ENCODE measurements at places on chromosomes 3 and 15.
A peak's percentile ranks its signal among the peaks of the same experiment; 100 is the strongest.

- DNase-seq, result no peak
These were observed 500.1 kb downstream of the OCA2 start for GRCh38 chr15:27599034-27599433.

DNA sequence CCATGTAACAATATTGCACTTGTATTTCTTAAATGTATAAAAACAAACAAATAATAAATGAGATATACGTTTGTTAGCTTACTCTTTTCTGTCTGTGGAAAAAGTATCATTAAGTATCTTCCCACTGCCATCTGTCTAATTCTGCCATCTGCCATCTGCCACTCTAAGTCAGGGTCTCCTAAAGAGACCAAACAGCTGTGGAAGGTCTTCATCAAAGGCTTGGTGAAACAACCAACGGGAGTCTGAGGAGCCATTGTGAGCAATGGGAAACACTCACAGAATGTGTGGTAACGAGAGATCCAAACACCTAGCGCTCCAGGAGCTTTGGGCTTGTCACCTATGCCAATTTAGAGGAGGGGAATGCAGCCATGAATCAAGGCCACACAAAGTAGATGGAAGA lies 28.7 kb upstream of the PFN2 start:
- peak; percentile 80 for DNase-seq

GRCh38 chr3:132032959-132033358 lies 1.9 kb downstream of the CPNE4 start:
- no peak for DNase-seq

DNA sequence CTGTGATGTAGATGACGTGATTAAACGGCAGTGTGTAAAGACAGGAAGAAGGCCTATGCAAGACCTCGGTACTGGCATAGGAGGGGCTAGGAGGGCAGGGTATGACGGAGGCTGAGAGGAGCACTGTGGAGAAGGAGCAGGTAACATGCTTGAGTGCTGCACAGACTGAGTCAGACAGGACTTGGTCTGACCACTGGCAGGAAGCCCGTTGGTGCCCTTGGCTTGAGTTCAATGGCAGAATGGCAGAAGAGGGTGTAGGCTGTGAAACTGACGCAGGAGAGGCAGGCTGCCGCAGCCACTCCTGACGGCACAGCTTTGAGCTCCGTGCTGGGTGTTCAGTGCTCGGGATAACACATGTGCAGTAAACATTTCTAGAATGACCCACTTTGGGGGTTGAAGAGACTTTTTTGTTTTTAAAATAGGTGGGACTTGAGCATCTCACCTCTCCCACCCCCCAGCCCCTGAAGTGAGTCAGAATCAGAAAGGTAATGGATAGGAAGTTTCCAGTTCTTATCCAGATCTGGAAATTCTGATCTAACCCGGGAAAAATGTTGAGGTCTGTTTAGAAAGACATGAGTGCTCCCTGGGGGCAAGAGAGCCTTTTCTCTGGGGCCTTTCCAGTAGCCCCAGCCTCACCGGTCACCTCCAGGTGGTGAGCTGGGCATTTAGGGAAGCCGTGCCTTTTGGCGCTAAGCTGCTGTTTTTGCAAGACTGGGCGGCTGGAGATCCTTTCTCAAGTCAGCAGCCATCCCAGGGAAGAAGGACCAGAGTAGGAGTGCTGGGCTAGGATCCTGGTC lies 126.4 kb downstream of the RPLP1 start:
- no peak for DNase-seq

- no peak for DNase-seq
These were observed 8.0 kb upstream of the MESP2 start for GRCh38 chr15:89768071-89768500.

DNA sequence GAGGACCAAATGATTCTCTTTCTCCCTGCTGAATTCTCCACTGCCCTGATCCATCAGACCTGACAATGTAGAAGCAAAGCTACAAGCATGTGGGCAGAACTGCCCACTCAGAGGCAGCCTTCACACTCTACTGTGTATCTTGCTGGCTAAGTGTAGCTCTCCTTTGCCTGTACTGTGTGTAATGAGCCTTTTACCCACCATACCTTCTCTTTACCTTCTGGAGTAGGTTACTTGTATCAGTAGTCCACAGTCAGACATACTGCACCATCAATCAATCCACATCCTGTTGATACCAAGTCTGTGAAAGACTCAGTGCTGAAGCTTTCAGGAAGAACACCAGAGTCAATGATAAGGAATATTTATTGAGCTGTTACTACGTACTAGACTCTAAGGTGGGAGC lies 440.7 kb upstream of the ARHGEF26 start:
- no peak for DNase-seq

- DNase-seq, result peak; percentile 15
These were observed 72.6 kb downstream of the NPTN start for GRCh38 chr15:73560501-73561117.

- DNase-seq, result no peak
These were observed 244.8 kb downstream of the LRRN1 start for GRCh38 chr3:4043867-4044575.

DNA sequence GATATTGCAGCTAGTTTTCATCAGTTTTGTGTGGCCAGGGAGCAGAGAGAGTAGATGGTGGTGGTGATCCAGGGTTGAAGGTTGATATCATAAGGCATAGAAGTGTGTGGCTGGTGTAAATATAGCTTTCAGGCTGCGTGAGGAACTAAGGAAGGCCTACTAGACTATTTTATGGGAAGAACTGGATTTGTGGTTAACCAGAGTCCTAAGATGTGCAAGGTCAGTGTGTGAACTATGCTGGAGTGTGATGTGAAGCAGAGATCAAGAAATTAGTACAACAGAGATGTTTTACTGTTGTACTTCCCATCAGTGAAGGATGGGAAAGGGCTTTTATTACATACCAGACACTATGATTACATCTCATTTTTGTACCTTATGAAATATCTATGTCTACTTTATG lies 41.5 kb downstream of the MAPK6 start:
- no peak for DNase-seq
